ENCODE measurements at places on chromosomes 7 and 10. TPM values are rescaled to one million over a fixed set of nuclear protein-coding genes. Genes with fewer than 3 reads are reported as not detected.

The IKZF1 gene
- total RNA-seq: 6.4 TPM

DNA sequence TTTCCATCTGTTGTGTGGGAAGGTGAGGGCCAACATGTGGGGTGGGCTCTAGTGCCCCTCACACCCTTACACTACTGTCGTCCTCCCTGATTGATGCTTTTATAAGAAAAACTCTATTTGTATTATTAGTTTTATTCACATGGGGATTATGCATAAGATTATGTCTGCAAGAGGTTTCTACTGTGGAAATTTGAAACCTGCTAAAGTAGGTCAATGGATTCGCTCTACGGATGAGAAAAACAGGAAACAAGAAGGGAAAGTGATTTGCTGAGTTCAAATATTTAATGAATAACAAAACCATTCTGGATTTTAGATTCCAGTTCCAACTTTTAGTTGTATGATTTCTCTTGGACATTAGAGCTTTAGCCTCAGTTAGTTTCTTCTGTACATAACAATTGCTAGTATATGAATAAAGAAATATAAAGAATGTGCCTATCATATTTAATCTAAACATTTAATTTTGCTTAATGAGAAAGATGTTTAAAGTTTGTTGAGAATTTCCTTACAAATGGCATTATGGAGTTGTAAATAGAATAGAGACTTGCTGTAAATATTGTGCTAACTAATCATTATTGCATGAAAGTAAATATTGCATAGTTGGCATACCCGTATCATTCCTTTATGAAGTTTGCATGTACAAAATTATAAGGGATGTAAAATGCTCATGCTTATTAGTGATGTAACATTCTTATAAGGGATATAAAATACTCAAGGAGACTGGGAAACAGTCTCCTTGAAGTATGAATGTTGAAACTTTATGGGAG lies 193.8 kb downstream of the THSD7A start:
- H3K27ac ChIP-seq: no peak overlapping the region
- DNase-seq: no peak
- no peaks in the 10 kb centered on the region for H3K27me3 ChIP-seq
- no peaks in the 10 kb centered on the region for H3K36me3 ChIP-seq

- no peaks in the 10 kb centered on the region for H3K27me3 ChIP-seq
- no peak overlapping the region for H3K4me3 ChIP-seq
- H3K36me3 ChIP-seq: no peaks in the 10 kb centered on the region
- DNase-seq: no peak
- H3K27ac ChIP-seq: no peak overlapping the region
- no peaks in the 10 kb centered on the region for H3K4me1 ChIP-seq
Observed at GRCh38 chr7:96297876-96298275, 24.0 kb downstream of the SLC25A13 start.

The ZNF467 gene
- total RNA-seq: 15.7 TPM

GRCh38 chr10:66928776-66929175 lies 2.9 kb downstream of the LRRTM3 start:
- no peaks in the 10 kb centered on the region for H3K36me3 ChIP-seq
- peaks cover 15% of the 10 kb centered on the region for H3K4me1 ChIP-seq
- no peak for DNase-seq
- H3K27ac ChIP-seq: no peak overlapping the region
- peaks cover 42% of the 10 kb centered on the region for H3K27me3 ChIP-seq
- H3K4me3 ChIP-seq: no peak overlapping the region

GRCh38 chr10:47294501-47294900 lies 5.5 kb upstream of the GDF10 start:
- peak; percentile 50 for DNase-seq
- no peaks in the 10 kb centered on the region for H3K36me3 ChIP-seq
- no peaks in the 10 kb centered on the region for H3K4me1 ChIP-seq
- H3K27ac ChIP-seq: no peak overlapping the region

GRCh38 chr7:143252006-143252405 lies 11.2 kb upstream of the GSTK1 start:
- H3K4me1 ChIP-seq: no peaks in the 10 kb centered on the region
- no peak overlapping the region for H3K4me3 ChIP-seq
- H3K36me3 ChIP-seq: no peaks in the 10 kb centered on the region
- no peak for DNase-seq
- no peak overlapping the region for H3K27ac ChIP-seq
- H3K27me3 ChIP-seq: no peaks in the 10 kb centered on the region

DNA sequence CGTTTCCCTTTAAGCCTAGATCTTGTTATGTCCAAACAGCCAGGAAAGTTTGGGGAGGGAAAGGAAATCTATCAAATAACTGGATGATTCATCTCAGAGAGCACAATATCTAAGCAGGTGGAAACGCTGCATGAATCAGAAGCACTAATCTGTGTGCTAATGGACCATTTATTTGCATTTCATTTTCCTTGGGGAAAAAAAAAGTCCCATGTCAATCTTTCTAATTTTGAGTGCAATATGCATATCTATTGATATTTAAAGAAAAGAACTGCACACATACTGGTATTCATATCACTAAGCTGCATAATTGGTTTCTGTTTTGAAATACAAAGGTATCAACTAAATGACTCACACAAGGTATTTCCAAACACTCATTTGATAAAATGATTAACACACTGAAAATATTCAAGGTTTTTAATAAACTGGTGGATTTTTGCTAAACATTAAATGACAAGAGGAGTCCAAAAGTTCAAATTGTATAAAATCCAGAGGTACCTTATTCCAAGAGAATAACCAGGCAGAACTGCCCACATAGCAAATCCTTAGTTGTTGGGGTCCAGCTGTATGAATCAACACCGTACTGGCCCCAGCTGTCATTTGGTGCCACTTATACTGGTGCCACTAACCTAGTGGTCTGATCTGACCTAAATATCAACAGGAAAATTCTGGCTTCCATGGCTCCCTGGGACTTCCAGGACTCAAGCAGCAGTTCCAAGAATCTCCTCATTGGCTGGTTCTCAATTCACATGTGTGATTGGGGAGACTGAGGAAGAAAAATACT lies 122.2 kb upstream of the SP4 start:
- H3K36me3 ChIP-seq: no peaks in the 10 kb centered on the region
- H3K4me1 ChIP-seq: no peaks in the 10 kb centered on the region
- no peaks in the 10 kb centered on the region for H3K27me3 ChIP-seq

DNA sequence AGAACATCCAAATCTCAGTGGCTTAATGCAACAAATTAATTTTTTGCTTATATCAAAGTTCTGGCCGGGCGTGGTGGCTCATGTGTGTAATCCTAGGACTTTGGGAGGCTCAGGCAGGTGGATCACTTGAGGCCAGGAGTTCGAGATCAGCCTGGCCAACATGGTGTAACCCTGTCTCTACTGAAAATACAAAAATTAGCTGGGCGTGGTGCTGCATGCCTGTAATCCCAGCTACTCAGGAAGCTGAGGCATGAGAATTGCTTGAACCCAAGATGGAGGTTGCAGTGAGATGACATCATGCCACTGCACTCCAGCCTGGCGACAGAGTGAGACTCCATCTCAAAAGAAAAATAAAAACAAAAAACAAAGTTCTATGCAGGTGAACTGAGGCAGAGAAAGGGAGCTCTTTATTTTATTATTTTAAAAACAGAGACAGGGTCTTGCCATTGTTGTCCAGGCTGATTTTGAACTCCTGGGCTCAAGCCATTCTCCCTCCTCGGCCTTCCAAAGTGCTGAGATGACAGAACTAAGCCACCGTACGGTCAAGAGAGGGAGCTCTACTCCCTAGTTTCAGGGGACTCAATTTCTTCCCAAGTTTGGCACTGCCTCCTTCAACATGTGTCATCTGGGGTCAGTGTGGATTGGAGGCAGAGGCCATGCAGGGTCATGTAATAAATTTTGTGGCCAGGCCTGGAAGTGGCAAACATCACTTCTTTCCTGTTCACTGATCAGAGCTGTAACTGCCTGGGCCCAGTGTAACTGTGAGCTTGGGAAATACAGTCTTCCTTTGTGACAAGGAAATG lies 2.4 kb downstream of the ADCK2 start:
- H3K27me3 ChIP-seq: no peaks in the 10 kb centered on the region
- H3K36me3 ChIP-seq: no peaks in the 10 kb centered on the region
- peak overlapping the region; percentile 79 for H3K27ac ChIP-seq
- peak; percentile 68 for DNase-seq

GRCh38 chr10:131978366-131978765 lies 3.4 kb downstream of the BNIP3 start:
- no peaks in the 10 kb centered on the region for H3K27me3 ChIP-seq
- no peak overlapping the region for H3K27ac ChIP-seq
- no peaks in the 10 kb centered on the region for H3K36me3 ChIP-seq
- no peaks in the 10 kb centered on the region for H3K4me1 ChIP-seq
- no peak overlapping the region for H3K4me3 ChIP-seq
- peak; percentile 49 for DNase-seq

The ADAP1 gene
- 42.5 TPM for total RNA-seq
